SHP77 treated with DMSO at 0.1 percent for 48 hours (cell line): ENCODE measurements at places on chromosomes 1 and 21.

DNA sequence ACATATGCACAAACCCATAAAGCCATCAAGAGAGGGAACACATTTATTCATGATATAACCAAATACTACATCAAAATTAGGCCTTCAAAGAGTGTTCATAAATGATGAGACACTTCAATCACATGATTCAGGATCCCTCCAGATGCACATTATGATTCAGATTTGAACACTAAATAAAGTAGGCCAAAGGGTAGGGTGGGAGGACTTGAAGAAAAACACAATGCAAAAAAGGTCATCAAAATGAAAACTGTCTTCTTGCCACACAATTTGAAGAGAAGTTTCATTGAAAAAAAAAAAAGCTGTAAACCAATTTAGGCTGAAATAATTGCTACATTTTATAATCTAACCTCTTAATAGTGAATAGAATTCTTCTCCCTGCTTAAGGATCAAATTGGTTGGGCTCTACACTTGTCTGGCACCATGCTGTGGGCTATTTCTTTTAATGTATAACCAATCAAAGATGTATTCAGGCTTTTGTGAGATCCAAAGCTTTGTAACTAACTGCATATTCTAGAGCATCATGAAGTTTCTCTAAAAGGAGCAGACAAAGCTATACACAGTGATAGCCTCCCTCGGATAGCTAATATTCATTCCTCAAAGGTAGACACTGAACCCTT lies 58.1 kb downstream of the ZSWIM5 start:
- DNase-seq = no peak

GRCh38 chr1:234531151-234531635 lies 52.2 kb upstream of the TARBP1 start:
- DNase-seq = no peak

DNA sequence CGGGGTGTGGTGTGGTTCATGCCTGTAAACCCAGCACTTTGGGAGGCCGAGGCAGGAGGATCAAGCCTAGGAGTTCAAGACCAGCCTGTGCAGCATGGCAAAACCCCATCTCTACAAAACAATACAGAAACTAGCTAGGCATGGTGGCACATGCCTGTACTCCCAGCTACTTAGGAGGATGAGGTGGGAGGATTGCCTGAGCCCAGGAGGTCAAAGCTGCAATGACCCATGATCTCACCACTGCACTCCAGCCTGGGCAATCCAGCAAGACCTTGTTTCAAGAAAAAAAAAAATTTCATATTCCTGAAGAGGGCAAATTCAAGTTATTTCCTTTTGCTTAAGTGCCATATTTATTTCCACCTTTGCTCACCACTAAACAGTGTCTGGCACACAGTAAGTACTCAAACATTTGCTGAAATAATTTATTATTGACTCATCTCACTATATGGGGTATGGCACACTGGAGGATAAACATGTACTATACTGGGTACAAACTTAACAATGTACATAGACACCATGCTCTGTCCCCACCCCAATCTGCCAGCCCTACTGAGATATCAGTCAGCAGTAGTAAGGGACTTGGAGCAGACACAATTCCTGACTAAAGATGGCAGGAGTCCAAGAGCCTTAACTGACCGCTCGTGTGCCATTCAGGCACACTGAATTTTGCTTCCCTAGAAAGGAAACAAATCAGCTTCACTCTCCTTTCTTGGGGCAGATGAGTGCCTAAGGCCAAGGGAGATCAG lies 15.5 kb downstream of the MEAF6 start:
- peak; percentile 44 for DNase-seq

- DNase-seq = no peak
Measured at GRCh38 chr1:60054374-60054773, 19.2 kb downstream of the C1orf87 start.

- no peak for DNase-seq
Measured at GRCh38 chr1:67768480-67768879, 64.8 kb downstream of the GNG12 start.

- no peak for DNase-seq
Measured at GRCh38 chr1:70528590-70529333, 117.7 kb downstream of the CTH start.
